ENCODE measurements at places on chromosomes 11 and 22. TPM values are rescaled to one million over a fixed set of nuclear protein-coding genes. Genes with fewer than 3 reads are reported as not detected.

The TRPM5 gene
- not detected for total RNA-seq

DNA sequence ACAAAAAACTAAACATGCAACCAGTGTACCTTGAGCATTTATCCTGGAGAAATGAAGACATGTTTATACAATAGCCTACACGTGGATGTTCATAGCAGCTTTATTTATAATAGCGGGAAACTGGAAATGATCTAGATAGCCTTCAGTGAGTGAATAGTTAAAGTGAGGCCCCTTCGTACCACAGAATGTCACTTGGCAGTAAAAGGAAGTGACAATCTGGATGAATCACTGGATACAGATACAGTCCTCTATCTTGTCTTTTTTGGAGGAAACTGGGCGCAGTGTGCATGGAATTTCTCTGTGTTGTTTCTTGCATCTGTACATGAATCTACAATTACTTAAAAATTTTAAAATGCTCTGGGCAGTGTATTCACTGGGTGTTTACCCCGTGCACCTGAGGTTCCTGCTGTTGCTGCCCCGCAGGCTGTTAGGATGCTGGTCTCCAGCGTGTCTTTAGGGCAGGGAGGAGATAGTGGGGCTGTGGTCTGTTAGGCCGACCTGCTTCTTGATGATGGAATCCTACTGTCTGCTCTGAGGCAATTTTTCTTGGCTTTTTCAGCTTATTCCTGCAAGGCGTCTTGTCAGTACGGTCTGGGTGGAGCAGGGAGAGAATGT lies 23.2 kb downstream of the DERL3 start:
- no peak for DNase-seq

DNA sequence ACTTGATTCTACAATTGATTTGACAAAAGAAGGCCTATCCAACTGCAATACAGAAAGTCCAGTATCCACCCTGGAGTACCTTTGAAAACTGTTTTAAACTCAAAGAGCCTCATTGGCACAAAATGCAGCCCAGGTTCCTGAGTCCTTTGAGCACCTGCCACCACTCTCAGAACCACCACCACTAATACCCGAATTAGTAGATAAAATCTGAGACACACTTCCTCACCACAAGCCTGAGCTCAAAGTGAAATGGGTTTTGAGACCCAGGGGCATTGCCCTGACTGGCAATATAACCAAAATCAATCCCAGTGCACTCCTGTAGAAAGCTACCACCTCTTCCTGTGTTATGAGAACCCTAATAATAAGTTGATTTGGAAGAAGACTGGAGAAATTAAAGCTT lies 215.7 kb downstream of the CSNK2A3 start:
- DNase-seq, result no peak

GRCh38 chr11:65915101-65915820 lies 3.6 kb downstream of the C11orf68 start:
- DNase-seq, result no peak

The OR10A4 gene
- not detected for total RNA-seq

GRCh38 chr11:111526501-111526900 lies 11.9 kb downstream of the HOATZ start:
- DNase-seq, result no peak

DNA sequence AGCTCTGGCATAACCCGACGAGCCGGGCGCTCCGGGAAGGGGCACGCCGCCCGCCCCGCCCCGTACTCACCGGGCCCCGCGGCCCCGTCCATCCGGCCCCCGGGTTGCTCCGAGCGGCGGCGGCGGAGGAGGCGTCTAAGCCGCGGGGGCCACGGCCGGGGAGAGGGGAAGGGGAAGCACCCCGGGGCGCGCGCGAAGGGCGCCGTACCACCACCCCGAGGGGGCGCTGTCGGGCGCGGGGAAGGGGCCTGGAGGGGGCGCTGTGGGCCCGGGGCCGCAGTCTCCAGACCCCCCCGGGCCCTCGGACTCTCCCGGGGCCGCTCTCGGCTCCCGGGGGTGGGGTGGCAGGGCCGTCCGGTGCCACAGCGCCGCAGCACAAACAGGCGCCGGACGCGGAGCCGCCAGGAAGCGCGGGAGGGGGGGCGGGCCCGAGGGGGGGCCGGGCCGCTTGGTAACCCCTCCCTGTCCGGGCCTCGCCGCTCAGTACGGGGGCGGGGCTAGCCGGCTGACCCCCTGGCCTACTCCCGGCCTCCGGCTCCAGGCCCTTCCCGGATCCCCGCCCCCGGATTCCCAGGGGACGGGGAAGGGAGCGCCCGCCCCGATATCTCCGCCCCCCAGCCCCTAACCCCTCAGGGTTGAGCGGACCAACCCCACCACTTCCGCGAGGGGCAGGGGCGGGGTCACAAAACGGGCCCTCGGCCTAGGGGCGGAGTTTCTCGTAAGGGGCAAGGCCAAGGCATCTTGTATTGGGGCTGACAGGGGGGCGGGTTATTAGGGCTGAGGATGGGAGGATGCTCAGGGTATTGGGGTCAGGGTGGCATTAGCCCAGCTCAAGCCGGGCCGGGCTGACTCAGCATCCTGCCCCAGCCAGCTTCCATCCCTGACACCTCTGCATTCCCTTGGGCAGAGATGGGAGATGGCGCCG lies at the start of the genes EML3 and ROM1:
Gene EML3, minus strand, starts transcription at position 410 of the 925 bp plus-strand sequence. Its CDS starts 318 bp downstream, at position 92.
Gene ROM1, plus strand, starts transcription at position 892 of the 925 bp plus-strand sequence. Its CDS starts 25 bp downstream, at position 917.
- peak; percentile 95 for DNase-seq

DNA sequence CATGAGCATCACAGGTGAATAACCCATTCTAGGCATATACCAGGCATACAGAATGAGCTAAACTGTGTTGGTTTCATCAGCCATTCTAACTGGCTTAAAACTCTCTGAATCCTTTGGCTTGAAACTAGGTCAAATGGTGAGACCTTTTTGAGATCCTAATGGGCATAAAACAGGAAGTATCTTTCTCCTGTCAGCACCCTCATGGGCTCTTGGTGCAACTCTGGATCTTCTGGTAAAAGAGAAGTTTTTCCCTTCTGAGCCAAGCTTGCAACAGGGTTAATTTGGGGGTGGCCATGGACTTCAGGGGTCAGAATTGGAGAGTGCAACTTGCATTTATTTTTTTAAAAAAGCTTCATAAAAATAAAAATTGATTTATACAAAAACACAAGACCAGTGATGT lies 67.9 kb upstream of the GRAMD1B start:
- DNase-seq, result no peak

The MS4A4E gene
- not detected for total RNA-seq

The VSIG2 gene
- total RNA-seq, result not detected

DNA sequence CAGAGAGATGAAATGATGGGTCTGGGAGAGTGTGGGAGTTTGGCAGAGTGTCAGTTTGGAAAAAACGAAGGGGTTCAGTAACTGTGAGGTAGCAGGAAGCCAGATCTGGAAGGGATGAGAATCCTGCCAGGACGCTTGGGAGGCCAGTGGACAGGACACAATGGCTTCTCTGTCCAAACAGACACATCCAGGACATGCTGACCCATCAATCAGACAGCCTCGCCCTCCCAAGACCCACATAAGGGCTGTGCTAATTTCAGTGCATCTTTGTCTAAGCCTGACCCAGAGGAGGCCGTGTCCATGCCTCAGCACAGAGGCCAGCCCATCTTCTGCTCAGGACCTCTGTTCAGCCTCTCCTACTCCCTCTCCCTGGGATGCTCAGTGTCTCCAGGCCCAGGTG lies 576.5 kb upstream of the B3GAT1 start:
- no peak for DNase-seq

- DNase-seq, result no peak
These were observed 3.3 kb downstream of the FGF19 start for GRCh38 chr11:69700278-69701140.

DNA sequence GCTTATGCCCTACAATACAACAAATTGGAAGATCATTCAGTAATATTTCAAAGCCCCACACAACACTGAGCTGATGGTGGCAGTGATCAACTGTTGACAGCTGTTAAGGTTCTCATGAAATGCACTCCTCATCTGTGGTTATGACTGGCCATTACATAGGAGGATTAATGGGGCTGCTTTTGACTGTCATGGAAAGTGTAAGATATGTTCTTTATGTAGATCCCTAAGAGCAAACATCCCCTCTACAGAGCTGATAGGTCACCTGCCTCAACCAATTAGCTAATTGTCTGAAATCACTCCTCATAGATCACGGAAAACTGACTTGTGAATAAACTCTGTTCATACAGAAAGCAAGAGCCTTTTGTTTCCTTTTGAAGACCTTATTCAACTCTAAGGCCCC lies 78.1 kb downstream of the GAB2 start:
- DNase-seq, result no peak
